ENCODE measurements at places on chromosomes 16 and 17.

- DNase-seq = no peak
Measured at GRCh38 chr17:55774846-55775271, 24.0 kb downstream of the PCTP start.

- DNase-seq = no peak
Measured at GRCh38 chr16:88672776-88673175, 9.9 kb upstream of the MVD start.

DNA sequence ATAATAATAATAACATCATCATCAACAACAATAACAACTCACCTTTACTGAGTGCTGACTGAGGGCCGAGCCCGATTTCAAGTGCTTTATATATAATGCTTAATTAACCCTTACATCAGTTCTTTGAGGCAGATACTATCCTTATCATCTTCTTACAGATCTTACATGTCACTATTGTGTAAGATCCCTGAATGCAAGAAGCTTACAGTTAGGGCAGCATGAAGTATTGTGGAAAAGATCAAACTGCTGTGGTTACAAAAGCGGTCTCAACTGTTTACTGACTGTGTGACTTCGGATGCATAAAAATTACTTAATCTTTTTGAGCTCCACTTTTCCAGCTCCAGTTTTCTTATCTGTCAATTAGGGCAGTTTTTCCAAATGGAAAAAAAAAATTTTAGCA, 3.3 kb downstream of the VAT1 start:
- DNase-seq = peak; percentile 98

GRCh38 chr17:69547947-69548346, 133.4 kb downstream of the MAP2K6 start:
- no peak for DNase-seq

- peak; percentile 83 for DNase-seq
Measured at GRCh38 chr16:11613381-11614303, 26.9 kb upstream of the LITAF start.

DNA sequence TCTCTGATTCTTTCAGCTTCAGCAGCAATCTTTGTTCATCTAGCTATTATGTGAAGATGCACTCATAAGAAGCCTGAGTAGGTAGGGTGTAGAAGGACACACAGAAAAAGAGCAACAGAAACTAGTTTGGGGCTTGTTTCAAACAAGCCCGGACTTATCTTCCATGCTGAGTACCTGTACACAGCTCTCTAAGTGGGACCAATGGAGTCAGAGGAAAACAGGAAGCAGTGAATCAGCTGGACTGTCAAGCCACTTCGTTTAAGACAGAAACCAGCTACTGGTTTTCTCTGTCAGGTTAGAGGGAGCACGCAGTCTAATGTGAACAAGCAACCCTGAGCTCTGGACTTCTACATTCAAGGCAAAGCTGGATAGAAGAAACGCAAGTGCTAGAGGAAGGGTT, 16.0 kb downstream of the MAP2K6 start:
- DNase-seq = no peak

- DNase-seq = peak; percentile 18
Measured at GRCh38 chr17:60455378-60455777, 33.1 kb downstream of the CHCT1 start.

DNA sequence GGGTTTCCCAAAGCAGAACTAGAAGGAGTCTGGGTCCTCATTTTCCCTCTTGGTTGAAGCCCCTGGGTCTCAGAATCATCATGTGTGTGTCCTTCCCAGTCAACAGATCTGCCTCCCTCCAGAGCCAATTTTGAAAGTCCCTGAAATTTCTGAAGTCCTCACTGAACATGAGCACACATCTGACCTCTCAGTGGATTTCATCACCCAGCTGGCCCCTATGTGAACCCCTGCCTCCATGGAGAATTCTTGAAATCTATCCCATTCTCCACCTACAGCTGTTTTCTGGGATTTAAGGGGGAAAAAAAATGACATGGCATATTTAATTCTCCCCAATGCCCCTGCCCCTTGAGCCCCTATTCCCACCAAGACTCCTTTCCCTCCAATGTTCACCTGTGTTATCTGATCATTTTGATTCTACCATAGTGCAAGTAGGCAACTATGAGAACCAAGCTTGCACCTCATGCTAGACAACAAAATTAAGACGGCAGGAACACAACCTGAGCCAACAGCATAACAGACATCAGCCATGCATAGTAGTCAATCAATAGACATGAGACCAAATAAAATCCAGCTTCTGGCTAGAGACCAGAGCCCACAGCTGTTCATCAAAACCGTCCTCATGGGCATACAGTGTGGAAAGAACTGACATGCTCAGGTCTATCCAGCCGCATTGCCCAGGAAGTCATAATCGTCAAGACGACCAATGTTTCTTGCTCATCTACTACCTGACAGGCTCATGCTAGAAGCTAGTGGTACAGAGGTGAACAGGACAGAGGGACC, 14.9 kb downstream of the SOX9 start:
- no peak for DNase-seq

DNA sequence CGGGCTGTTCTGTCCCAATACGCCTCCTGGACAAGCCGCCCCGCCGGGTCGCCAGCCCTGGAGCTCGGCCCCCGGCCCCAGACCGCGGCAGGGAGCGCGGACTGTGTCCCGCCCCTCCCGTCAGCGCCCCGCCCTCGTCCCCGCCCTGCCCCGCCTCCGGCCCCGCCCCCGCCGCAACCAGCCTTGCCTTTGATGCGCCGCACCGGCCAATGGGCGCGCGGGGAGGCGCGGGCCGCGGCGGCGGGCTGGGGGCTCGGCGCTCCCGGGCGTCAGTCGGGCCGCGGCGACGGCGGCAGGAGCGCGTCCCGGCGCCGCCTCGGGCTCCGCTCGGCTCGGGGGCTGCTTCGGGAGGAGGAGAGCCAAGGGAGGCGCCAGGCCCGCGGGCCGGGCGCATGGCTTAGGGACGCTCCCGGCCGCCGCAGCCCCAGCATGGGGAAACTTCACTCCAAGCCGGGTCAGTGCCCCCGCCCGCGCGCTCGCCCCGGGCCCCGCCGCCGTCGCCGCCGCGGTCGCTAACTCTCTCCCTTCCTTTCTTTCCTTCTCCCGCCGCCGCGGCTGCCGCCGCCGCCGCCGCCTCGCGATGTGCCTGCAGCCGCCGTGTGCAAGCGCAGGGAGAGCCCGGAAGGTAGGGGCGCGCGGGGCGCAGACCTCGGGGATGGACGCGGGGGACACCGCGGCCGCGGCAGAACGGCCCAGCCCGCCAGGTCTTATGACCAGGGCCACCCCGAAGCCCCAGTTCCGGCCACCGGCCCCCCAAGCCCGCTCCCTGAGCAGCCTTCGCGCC, at the start of gene NKD1:
NKD1 (plus strand) TSS at position 272 of the 784 bp plus-strand sequence; CDS start at position 430, 158 bp downstream.
- no peak for DNase-seq
